Mammary epithelial cell (primary cell): ENCODE measurements at places on chromosomes 6 and 20.

- DNase-seq: no peak
Measured at GRCh38 chr6:115602466-115602865, 458.2 kb downstream of the FRK start.

DNA sequence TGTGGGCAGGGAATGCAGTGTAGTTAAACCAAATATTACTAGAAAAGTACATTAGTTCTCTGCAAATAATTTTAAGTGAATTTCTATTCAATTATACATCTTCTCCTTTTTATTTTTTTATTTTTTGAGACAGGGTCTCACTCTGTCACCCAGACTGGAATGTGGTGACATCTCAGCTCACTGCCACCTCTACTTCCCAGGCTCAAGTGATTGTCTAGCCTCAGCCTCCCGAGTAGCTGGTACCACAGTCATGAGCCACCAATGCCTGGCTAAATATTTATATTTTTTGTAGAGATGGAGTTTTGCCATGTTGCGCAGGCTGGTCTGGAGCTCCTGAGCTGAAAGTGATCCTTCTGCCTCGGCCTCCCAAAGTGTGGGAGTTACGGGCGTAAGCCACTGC is 76.1 kb downstream of the ITCH start:
- DNase-seq: no peak

DNA sequence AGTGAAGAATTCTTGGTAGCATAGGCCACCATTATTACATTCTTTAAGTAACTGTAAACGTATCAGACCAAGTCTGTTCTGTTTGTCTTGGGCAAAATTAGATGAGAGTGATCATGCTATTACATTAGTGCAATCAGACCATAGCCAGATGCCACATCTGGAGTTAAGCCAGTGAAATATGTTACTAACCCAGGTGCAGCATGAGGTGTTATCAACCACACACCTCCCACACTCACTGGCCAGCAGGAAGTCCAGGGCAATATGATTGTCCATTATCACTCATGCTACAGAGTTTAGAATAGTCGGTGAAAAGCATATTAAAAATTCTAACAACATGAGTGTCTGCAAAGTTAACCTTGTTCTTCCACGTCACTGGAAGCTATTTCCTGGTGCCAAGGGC is 174.7 kb upstream of the PROKR2 start:
- DNase-seq: no peak

DNA sequence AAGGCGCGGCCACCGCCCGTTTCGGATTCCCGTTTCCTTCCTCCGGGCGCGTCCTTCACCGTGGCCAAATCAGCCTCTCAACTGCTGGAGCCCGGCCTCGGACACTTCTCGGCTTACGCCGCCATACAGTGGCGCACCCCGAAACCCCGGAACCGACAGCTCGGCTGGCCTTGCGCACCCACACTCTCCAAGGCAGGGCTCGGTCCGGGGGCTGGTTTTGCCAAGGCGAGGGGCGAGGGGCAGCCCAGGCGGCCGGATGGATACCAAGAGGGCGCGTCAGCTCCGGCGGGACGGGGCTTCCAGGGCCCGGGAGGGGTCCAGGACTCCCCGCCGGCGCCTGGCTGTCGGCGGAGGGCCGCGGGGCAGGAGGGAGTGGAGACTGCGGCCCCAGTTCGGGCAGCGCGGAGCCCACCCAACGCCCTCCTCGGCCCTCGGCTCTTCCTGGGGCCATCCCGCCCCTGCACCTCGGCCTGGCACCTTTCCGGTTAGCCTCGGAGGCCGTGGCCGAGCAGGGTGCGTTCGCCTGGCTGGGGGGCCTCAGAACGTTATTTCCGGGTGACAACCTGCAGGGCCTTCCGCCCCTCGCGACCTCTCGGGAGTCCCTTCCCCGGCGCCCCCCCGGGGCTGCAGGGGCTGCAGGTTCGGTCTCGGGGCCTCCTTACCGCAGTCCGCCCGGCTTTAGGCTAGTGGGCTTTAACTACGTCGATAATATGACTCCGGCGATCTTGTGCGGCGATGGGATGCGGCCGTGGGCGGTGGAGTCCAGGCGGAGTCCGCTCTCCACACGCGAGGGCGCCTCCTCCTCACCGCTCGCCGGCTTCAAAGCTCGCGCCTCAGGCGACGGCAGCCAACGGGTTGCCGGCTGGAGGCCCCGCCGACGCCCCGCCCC is 697 bp upstream of the CEP43 start:
- DNase-seq: peak; percentile 24

DNA sequence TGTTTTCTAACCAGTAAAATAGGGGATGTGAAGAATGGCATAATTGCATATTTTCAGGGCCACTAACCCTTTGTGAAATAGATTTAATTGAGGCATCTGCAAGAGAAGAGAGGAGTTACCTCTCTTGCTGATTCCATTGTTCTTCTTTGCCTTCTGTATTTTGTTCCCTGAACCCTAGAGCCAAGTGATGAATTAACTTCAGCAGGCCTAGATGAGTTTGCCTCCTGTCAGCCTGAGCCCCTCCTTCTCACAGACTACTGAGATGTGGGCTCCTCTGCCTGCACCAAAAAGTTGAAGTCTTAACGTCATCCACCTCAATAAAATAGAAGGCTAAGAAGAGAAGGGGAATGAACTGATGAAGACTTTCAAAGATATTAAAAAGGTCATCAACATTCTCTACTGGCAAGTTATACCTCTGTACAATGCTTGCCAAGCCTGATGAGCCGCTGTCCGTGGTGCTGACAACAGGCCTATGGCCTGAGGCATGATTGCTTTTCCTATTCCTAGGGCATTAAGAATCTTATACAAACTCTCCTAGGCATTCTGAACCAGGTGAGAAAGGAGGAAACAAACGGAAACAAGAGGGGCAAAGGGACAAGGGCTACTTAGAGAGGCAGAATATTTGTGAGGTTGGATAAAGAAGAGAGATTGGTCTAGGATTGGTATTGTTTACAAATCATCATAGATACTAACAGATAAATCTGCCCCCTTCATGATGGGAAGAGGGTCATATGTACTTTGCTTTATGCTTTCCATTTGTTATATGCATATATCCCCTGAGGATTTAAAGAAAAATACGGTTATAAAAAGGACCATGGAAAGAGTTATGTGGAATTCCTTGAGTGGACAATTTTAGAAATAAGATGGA is 46.8 kb downstream of the CD24 start:
- DNase-seq: peak; percentile 42

GRCh38 chr6:70823651-70824050 is 133.2 kb downstream of the B3GAT2 start:
- no peak for DNase-seq

- no peak for DNase-seq
Measured at GRCh38 chr6:168576388-168576787, 135.4 kb downstream of the SMOC2 start.

DNA sequence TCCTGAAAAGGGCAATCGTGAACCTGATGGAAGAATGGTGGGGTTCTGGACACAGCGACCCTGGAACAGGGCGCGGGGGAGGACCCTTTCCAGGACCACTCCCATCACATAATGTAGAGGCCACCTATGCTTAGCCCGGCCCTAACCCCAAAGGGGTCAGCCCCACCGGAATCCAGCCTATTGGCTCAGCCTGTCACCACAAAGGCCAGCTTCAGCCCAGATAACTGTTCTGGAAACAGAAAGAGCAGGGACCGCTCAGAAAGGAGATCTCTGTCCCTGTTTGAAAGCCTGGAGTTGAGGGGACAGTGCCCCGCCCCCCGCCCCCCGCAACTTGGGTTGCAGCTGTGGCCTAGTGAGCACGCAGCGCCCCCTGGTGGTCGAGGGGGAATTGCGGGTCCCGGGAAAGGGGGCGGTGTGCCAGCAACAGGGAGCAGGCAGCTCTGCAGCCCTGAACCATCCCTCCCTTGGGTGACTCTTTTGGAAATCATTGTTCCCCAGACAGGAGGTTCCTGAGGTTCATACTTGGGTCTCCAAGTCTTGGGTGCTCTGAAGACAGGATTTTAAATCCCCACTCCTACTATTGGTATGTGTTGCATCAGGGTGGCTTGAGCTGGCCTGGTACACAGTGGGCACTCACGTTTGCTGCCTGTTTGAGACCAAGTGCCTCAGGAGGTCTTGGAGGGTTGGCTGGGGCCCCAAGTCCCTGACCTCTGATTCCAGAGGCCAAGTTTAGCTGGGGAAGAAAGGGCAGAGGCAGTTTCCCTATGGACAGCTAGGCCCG is 1.5 kb downstream of the SIGLEC1 start:
- peak; percentile 21 for DNase-seq

DNA sequence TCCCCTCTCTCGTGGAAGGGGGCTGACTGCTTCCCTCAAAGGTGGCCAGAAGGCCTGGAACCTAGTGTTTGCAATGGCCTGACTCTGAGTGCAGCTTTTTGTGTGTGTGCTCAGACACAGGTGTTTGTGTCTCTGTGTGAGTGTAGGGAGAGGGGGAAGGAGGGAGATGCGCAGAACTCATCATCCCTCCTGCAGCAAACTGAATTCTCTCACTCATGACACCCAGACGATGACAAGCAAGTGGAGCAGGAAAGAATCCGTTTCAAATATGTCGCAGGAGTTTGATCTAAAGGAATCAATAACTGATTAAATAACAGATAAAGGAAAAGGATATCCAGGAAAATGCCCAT is 101.4 kb downstream of the TNFAIP3 start:
- no peak for DNase-seq

DNA sequence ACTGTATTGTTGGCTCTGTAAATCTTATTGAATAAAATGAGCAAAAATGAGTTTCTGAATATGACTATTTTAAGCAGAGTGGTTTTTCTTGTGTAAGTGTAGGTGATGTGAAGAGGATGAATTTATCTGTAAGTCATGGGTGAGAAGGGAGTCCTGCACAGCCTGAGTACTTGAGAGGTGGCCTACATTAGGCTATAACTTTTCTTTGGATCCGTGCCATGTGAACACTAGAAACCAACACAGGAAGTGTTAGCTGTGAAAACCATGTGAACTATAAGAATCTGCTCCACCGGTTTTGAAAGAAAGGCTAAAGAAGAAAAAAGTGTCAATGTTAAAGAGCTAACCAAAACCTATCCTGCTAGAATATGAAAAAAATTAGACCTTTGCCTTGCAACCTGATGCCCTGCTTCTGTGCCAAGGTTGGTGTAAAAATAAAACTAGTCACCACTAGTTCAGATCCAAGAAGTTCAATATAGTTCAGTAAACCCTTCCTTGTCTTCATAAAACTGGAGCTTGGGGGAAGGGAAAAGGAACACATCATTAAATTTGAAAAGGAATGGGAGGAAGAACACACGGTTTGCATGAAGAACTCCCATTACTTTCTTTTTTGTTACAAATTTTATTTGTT is 21.3 kb downstream of the PLCB1 start:
- no peak for DNase-seq

DNA sequence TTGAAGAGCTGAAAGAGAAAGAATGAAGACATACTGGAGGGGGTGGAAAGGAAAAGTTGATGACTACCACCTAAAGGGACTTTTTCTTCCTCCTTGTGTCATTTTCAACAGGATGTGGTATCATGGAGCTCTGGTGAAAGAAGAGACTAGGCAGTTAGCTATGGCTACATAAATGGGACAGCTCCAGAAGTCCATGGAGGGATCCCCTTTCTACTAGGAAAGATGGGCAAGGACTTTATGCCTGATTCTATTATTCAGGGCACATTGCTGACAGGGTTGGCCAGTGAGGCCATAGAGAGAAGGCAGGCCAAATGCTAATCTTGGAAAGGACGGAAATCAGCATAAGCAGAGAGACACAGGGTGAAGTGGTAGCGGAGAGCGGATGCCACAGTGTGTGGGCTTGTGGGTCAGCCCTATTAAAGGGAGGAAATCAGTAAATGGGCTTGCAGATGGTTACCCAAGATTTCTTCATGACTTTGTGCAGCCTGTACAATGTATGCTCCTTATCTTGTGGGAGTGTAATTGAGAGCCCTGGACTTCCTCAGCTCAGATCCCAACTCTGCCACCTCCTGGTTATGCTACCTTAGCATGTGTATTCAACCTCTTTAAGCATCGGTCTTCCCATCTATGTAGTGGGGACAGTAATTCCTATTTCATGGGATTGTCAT is 77.4 kb upstream of the TMEM170B start:
- DNase-seq: peak; percentile 46

DNA sequence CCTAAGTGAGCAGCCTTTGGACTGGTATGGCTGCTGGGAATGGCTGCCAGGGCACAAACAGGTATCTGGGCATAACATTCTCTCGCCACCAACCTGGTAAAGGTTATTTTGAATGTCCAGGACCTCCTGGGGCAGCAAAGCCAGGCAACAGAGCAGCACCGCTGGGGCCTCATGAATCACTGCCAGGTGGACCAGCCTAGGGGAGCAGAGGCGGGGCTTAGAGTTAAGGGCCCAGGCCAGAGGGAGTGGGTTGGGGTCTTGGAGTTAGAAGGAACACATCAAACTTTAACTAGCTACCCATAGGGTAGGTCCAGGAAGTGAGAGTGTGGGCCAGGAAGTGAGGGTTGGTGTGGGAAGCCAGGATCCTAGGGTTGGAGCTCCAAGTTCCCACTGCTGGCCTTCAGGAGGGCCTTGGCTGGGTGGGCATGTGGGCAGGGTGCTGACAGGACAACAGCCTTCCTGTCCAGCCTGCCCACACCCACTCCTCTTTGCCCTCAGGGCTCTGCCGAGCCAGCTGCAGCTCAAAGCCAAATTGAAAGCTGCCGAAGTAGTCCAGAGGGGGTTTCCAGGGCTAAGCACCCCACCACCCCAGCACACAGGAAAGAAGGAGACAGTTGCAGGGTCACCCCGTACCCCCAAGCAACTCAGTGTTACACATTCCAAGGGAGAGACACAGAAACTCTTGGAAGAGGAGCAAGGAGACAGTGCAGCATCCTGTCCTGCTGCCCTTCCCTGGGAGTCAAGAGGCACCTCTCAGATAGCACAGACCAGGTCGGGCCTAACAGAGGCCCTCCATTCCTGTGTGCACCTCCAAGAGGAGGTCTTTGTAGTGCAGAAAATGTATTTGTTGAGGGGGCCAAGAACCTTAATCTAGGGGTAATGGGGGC is 2.6 kb downstream of the NFKBIE start:
- DNase-seq: no peak

DNA sequence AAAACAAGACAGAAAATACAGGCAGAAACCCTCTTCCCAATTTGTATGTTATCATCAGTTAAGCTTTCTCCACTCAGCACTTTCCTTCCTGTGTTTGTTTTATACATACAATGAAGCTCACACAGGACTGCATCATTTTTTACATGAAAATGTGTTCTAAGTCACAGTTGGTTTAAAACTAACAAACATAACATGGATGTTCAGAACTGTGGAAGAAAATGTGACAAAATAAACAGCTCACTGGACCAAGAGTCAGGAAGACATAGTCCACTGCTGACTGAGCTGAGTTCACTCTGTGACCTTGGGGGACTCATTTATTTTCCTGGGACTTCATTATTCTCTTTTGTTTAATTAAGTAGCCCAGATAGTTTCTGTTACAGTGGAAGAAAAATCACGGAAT is 331.5 kb downstream of the SYNE1 start:
- DNase-seq: no peak

GRCh38 chr6:122821095-122821494 is 32.0 kb downstream of the SMPDL3A start:
- no peak for DNase-seq

- DNase-seq: no peak
Measured at GRCh38 chr6:1422290-1422689, 32.9 kb downstream of the FOXF2 start.

GRCh38 chr20:59299945-59300332 is 472 bp upstream of the EDN3 start:
- DNase-seq: peak; percentile 1
